ENCODE measurements at places on chromosomes 12 and 14.

DNA sequence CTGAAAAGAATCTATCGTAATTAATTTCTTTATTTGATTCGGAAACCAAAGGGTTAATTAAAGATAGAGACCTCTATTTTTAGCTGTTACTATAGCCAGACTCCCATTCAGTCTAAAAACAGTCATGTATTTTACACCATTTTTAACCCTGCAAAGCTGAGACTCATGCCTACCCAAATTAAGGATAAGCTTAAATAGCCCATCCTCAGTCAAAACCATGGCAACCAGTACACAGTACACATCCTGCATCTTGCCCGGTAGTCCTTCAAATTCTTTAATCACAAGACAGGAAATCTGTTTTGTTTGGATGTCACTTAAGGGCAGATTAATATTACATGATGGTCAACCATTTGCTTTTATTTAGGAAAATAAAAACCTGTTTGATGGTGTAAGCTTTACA is 25.5 kb upstream of the KCNK10 start:
- no peak for DNase-seq

DNA sequence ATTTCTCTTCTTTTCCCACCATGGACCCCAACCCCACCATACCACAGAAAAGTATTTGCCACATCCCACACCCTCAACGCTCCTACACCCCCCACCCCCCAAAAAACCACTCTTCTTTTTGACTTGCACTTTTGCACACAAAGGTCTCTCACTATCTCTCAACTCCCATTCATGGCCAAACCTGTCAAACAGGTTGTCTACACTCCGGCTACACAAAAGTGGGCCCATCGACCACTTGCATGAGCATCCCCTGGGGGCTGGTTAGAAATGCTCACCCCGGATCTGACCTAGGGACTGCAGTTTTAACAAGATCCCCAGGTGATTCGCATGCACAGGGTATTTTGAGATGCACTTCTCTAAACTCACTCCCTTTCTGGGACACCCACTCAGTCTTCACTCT is 248.2 kb downstream of the DPF3 start:
- no peak for DNase-seq

DNA sequence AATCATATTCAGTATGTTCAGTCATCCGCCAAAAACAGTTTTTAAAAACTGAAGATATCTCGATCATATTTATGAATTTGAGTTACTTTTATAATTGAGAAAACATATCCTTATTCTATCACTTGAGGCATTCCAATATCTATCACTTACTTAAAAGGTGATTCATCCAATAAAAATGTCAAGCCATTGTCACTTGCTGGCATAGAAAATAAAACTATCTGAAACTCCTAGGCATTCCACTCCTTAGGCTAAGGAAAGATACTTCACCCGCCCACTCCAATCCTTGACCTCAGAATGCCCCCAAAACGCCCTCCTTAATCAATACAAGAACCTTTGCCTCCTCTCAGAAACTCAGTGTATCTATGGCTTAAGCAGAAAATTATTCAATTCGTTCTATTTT is 51.3 kb upstream of the AMIGO2 start:
- no peak for DNase-seq

- DNase-seq: no peak
These were observed 104.0 kb upstream of the BCAT1 start for GRCh38 chr12:25052914-25053211.

GRCh38 chr12:93964936-93965335 is 183.4 kb upstream of the PLXNC1 start:
- no peak for DNase-seq

- no peak for DNase-seq
These were observed 368.6 kb downstream of the BCL11B start for GRCh38 chr14:98903371-98903770.

DNA sequence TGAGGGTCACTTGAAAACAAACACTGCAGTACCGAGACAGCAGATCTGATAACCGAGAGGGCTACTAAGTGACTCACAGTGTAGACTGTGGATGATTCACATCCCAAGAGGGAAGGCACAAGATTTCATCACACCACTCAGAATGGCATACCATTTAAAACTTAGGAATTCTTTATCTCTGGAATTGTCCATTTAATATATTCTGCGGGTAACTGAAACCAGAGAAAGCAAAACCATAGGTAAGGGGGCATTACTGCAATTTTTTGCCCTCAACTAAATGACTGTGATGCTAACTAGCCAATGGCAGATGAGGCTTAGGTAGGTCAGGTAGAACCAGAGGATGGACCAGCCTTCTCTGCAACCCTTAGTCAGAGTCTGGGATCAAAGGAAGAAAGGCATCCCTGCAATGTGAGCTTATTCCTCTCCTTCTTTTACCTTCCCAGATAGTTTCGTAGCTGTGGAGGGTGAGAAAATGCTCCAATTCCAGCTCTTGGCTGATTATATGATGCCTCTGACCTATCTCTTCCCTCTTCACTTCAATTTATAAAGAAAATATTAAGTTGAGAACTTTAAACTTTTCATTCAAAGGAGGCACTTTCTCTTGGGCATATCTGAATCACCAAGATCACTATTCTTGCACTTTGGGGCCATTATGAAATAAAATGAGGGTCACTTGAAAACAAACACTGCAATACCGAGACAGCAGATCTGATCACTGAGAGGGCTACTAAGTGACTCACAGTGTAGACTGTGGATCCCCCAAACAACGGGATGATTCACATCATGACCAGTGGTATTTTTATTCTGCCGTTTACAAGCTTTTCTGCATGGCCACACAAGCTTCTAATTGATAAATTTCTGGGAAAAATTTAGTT is 6.8 kb downstream of the ART4 start:
- no peak for DNase-seq

DNA sequence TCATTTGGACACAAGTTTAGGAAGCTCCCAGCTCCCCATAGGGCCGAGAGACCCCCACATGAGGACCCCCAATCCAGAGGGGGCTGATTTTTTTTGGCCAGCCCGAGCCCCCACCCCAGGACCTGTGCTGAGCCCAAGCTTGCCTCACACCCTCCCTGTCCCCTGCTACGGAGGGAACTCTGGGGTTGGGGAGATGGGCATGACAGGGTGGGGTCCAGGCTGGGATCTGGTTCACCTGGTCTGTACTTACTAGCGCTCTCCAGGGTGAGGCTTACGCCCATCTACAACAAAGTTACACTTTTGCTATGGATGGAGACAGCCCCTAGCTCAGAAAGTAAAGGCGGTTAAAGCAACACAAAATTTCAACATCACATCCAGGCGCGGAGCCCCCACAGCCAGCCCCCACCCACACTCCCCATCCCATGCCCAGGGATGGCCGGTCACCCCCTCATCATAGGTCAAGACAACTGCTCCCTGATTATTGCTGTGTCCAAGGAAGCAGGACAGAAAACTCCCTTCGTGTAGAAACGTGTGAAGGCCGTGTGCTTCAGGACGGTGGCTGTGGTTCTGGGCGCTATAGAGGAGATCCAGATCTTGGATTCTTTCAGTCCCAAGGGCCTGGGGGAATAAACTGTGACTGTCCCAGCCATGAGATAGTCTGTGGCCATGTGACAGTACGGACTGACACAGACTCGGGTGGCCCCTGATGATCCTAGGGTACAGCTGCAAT is 10.7 kb downstream of the SLC25A29 start:
- DNase-seq: no peak

DNA sequence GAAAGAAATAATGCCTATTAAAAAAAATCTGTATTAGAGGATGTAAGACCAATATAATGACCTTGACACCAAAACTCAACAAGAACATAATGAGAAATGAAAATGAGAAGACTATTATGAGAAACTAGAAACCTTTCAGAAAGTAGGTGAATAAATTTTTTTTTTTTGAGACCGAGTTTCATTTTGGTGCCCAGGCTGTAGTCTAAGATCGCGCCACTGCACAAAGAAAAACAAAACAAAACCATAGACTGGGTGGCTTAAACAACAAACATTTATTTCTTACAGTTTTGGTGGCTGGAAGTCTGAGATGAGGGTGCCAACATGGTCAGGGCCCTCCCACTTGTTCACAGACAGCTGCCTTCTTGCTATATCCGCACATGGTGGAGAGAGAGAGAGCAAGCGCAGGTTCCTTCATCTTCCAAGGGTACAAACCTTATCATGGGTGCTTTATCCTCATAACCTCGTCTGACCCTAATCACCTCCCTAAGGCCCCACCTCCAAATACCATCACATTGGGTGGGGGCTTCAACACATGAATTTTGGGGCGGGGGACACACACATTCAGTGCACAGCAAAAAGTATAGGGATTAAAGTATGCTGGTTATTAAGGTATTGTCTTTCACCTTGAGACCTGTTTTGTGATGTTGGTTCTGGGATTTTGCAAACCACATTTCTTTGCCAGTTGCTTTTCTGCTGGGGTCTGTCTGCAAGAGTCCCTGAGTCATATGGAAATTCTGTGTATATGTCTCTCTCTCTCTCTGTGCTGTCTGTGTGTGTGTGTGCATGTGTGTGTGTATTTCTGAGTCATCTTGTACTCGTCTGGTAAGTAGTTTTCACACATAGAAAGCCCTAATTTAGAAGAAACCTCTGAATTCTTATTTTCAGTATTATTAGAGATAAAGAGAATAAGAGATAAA is 26.2 kb downstream of the ZCRB1 start:
- peak; percentile 28 for DNase-seq

Measured in bone marrow (tissue), 2 donors.